Inflammatory macrophage (primary cell): ENCODE measurements at places on chromosomes 16 and 17.

DNA sequence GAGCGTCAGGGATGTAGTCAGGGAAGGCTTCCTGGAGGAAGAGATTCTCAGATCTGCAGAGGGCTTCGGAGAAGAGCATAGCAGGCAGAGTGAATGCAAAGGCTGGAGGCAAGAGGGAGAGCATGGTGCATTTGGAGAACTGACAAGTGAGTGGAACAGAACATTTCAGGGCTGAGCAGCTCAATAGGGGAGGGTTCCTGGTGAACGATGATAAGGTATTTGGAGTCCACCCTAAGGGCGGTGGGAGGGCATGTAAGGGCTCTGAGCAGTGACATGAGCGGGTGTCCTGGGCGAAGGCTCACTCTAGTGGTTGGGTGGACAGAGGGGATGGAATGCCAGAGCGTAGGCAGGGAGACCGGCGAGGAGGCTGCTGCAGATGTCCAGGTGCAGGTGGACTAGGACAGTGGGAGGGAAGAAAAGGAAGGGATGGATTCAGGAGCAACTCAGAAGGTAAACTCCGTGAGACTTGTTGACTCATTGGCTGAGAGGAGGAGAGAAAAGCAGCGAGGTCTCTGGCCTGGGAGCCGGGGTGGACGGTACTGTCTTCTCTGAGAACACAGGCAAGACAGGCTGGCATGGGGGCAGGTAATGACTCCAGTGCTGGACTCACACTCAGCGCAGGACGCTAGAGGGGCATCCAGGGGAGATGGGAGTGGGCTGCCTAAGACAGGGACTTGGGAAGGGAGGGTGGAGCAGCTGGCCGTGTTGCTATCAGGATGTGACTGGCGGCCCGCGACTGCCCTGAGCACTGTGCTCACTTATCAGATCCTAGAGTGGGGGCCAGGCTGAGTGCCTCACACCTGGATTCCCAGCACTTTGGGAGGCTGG lies 1.4 kb upstream of the PITPNA start:
- no peak for DNase-seq

GRCh38 chr17:21467196-21467595 lies 91.0 kb downstream of the KCNJ12 start:
- no peak for DNase-seq

DNA sequence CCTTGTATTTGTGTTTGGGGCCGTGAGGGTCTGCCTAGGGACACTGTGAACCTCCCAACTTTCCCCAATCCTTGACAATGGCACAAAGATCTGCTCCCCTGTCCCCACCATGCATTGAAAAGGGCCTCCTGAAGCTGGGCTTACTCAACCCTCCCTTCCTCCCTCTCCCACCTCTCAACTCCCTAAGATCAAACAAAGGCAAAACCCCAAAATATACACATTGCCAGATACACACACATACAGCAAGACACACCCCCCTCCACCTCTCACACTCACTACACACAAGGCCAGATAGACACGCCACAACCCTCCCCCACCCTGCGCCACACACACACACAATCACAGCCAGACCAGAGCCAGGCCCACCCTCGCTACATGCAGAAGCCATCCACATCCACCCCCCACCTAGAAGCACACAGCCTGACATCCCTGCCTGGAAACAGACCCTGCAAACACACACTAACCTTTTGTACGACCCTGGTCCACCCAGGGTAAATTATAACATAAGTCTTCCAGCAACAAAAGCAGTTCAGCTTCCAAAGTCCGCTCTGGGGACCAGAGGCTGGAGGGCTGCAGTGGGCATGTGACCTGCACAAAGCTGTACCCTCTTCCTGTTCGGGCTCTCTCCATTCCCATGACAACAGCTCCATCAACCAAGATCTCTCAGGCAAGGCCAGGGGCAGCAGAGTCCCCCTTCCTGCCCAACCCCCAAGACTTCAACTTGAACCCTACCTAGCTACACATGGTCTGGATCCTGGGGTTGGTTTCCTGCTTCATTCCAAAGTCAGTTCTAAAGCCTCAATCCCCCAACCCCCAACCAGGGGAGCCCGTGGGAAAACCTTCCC lies 1.9 kb downstream of the PCGF2 start:
- DNase-seq, result no peak

- no peak for DNase-seq
These were observed 245 bp downstream of the TMEM256 start for GRCh38 chr17:7403727-7403976.

GRCh38 chr16:54389836-54390494 lies 103.4 kb upstream of the IRX3 start:
- DNase-seq, result no peak

GRCh38 chr16:2971985-2972784 lies 3.0 kb downstream of the PAQR4 start:
- no peak for DNase-seq

GRCh38 chr17:36657390-36657762 lies 56.0 kb downstream of the MRM1 start:
- no peak for DNase-seq

GRCh38 chr17:83190601-83191387 lies 111.4 kb downstream of the METRNL start:
- no peak for DNase-seq

- no peak for DNase-seq
These were observed 11.2 kb downstream of the PAM16 start for GRCh38 chr16:4339909-4340308.

DNA sequence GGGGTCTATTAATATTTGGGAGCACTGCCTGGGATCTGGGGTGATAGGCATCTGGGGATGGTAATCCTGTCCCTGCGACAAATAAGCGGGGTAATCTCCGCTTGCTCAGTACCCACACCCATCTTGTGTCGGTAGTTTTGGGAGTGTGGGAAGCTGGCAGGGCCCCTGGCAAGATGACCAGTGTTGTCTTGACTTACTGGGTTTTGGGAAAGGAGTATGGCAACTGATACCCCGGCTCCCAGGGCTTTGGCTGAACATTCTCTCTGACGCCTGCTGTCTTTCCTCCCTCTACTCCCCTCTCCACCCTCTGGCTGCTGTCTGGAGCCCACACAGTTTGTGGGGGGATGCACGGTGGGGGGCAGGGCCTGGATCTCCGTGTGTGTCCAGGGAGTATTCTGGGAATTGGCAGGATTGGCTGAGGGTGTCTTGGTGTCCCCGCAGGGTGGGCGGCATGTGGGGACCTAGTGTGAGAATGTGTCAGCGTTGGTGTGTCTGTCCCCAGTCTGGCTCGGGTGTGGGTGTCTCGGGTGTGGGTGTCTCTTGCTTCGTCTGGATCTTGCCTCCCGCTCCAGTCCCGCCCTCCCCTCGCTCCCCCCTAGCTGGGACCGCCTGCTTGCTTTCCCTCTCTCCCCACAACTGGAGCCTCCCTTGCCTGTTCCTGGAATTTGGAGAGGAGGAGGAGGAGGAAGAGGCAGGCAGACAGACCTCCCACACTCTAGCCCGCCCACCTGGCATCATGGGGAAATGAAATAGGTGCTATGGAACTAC lies 12.0 kb downstream of the RARA start:
- peak; percentile 35 for DNase-seq
